ENCODE measurements at places on chromosomes 5 and 9. TPM values are rescaled to one million over a fixed set of nuclear protein-coding genes. Genes with fewer than 3 reads are reported as not detected.

Gene CNTNAP3
- total RNA-seq = not detected

Gene ELL2
- total RNA-seq = 228 TPM

Gene PPP3R2
- total RNA-seq = not detected

Gene PCDHB6
- total RNA-seq = 0.22 TPM

Gene SKIC3
- total RNA-seq = 83.5 TPM

Gene MSX2
- 2.4 TPM for total RNA-seq

Gene WDR38
- not detected for total RNA-seq

Gene SLC4A9
- total RNA-seq = not detected

Gene RANBP17
- 3.8 TPM for total RNA-seq

Gene CDH9
- not detected for total RNA-seq

Gene TXNDC8
- total RNA-seq = not detected

Gene LCN15
- not detected for total RNA-seq
